BJ (cell line): ENCODE measurements at places on chromosomes 12 and 14. TPM values are rescaled to one million over a fixed set of nuclear protein-coding genes. Genes with fewer than 3 reads are reported as not detected.
A peak's percentile ranks its signal among the peaks of the same experiment; 100 is the strongest.

DNA sequence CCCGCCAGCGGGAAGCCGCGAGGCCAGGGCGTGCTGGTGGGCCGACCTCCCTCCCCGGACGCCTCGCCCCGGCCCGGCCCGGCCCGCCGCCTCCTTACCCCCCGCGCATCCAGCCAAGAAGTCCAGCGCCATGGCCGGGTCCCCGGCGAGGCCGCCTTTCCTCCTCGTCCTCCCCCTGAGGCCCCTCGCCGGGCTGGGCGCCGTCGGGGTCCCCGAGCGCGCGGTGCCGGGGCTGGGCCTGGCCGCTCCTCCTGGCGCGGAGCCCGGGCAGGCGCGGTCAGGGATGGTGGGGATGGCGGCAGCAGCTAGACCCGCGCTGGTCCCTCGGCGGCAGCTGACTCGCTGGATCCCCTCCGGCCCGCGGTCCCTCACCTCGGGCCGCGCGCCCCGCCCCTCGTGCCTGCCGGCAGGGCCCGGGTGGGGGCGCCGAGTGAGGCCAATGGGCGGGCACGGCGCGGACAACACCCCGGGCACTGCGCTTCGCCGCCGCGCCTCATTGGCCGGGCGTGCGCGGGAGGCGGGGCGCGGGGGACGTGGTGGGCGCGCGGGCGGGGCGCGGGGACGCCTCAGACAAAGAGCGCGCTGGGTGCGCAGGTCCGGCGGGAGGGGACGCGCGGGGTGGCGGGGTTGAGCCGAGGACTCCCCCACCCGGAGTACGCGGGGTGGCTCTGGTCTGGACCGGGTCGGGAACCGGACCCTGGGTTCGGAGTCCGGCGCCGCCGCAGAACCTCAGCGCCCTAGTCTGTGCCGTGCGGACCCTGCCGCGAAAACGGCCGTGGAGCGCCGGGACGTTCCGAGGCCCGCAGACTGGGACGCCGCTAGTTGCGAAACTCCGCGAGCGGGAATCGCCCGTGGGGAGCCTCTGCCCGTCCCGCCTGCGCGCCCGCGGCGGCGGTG is at the start of gene SLC25A29:
Gene SLC25A29 (minus strand): TSS at position 344 of the 897 bp plus-strand sequence. CDS start 212 bp downstream, at position 132.
- DNase-seq, result peak; percentile 18

GRCh38 chr14:77979666-77980351 is 179.9 kb downstream of the ADCK1 start:
- peak; percentile 7 for DNase-seq

GRCh38 chr14:72518809-72519377 is 375.0 kb downstream of the DPF3 start:
- no peak for DNase-seq

DNA sequence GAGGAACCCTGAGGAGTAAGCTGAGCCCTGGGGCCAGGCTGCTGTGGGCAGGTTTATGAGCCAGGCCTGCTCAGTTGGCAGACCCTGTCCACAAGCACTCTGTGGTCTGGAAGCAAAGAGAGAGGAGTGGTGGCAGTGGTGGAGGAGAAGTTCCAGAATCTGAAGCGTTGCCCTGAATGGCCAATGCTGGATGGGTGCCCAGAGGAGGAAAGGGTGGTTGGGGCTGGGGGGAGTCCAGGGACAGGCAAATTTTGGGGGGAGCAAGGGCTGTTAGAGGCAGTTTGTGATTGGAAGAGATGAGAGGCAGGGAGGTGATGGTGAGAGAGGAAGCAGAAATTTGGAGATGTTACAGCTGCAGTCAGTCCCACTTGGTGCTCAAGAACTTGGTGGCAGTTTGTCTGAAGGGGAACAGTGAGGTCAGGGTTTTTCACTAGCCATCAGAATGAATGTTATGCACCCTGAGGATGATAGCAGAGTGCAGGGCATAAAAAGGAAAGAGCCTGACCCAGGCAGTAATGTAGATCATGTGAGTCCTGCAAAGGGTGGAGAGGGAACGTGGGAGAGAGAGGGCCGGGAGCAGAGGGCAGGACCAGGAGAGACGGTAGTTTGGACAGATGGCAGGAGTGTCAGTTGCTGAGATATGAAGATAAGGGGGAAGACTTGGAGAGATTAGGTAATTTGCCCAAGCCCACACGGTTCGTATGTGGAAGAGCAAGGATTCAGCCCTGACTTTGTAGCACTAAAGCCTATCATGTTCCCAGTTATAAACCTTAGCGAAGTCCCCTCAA is 51.2 kb downstream of the GALNT8 start:
- DNase-seq, result no peak

The TMEM229B gene
- 0.25 and 0.37 TPM in 2 replicates for polyA plus RNA-seq

- DNase-seq, result no peak
Observed at GRCh38 chr12:77553976-77554619, 276.6 kb upstream of the NAV3 start.

The DICER1 gene
- polyA plus RNA-seq, result 15.7 and 31.3 TPM in 2 replicates

DNA sequence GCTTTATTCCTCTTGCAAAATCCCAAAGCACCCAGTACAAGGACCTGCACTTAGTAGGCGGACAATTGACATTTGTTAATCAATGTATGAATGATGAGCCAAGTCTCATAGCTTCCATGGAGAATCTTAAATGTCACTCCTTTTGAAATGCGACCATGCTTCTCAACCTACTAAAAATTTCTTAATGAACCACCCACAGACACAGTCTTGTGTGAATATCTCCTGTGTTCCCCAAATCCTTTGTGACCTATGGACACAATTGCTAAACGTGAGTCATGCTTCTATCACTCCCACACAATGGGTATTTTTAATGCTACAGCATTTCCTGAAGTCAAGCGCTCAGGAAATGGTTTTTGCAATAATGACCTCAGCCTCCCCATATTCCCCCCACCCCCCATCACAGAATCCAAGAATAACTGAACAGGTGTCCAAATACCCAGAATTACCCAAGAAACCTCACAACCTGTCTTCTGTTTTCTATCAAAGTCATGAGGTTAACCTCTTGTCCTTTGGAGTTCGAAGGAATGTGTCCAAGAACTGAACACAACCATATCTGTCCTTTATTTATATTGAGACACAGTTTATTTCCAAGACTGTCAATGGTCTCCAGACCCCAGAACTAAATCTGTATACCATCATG is 163.6 kb upstream of the PLEKHG7 start:
- no peak for DNase-seq

The MUCL1 gene
- not detected in 2 replicates for polyA plus RNA-seq

DNA sequence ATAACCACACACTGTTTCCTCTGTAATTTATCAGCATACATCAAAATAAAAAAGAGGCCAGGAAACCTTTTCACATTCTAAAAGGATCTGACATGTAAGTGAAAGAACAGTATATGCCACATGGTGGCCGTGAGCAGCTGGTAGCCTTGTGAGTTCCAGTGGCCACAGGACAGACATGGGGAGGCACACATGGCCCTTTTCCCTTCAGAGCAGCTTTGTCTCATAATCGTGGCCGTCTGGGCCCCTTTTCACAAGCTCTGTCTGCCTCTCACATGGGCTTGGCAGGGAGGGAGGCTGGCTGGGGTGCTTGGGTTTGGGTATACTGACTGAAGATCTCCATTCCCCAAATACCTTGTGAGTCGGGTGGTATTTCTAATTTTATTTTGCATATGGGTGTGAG is 1.5 kb upstream of the ZDHHC22 start:
- DNase-seq, result no peak

DNA sequence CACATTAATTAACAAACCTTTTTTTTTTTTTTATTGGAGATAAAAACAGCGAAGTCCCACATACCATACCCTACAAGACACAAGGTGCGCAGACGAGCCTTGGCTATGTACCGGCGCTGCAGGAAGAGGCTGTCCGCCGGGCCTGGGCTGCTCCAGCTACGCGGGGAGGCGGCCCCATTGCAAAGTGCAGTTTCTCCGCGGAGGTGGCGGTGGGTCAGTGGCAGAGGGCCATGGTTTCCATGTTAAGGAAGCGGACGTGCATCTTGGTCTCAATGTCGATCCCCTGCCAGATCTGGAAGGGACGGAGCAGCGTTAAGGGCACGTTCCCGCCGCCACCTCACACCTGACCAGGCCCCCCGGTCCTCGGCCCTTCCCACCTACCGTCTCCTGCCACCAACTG is 60.3 kb downstream of the TESC start:
- DNase-seq, result no peak

The NKX2-1 gene
- not detected in 2 replicates for polyA plus RNA-seq
